ENCODE measurements at places on chromosomes 3 and 15.

- no peak for DNase-seq
Observed at GRCh38 chr3:73653877-73654276, 29.1 kb upstream of the PDZRN3 start.

DNA sequence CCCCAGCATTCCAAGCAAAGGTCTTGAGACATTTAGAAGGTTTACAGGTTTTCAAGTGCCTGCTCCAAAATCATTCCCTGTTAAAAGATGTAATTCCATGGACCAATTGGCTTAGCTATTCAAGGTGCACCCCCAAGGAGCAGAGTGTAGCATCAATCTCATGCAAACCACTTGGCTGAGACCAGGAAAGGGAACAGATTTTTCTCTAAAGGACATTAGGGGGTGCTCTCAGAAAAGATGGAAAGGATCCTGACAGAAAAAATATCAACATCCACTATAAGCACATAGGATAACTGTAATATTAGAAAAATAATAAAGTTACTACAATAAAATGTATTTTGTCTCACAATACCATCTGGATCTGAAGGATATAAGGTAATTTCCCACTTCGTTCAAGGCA, 328.0 kb upstream of the CDIN1 start:
- DNase-seq = no peak

- no peak for DNase-seq
Observed at GRCh38 chr3:110139048-110139447, 801.7 kb upstream of the DPPA4 start.

GRCh38 chr3:172211123-172211522, 171.7 kb downstream of the FNDC3B start:
- no peak for DNase-seq

GRCh38 chr15:57534281-57534680, 57.4 kb upstream of the MYZAP start:
- DNase-seq = no peak

DNA sequence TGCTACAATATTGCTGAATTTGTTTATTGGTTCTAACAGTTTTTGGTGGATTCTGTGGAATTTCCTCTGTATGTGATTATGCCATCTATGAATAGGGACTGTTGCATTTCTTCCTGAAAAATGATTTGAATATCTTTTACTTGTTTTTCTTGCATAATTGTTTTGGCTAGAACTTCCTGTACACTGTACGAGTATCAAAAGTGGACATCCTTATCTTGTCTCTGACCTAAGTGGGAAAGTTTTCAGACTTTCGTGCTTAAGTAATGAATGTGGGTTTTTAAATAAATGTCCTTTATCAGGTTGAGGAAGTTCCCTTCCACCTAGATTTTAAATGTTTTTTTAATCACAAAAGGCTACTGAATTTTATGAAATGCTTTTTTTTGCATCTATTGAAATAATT, 203.8 kb upstream of the ATP10A start:
- DNase-seq = no peak

- DNase-seq = no peak
Observed at GRCh38 chr15:89455535-89455934, 40.8 kb downstream of the RHCG start.

GRCh38 chr3:150341891-150342290, 66.2 kb upstream of the TSC22D2 start:
- DNase-seq = no peak

DNA sequence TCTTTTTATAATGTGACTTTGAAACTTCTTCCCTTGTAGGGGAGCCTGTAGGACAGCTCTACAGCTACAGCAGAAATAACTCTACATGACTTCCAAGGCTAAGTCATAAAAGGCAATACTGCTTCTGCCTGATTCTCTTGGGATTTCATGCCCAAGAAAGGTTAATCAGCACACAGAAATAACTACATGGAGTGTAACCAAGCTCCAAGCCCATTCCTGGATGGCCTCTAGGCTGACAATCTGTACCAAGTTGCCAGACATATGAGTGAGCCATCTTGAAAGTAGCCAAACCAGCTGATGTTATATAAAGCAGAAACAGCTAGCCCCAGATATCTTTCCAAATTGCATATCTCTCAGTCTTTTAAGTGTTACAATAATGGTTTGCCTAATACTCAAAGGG, 75.8 kb upstream of the OSTN start:
- no peak for DNase-seq

DNA sequence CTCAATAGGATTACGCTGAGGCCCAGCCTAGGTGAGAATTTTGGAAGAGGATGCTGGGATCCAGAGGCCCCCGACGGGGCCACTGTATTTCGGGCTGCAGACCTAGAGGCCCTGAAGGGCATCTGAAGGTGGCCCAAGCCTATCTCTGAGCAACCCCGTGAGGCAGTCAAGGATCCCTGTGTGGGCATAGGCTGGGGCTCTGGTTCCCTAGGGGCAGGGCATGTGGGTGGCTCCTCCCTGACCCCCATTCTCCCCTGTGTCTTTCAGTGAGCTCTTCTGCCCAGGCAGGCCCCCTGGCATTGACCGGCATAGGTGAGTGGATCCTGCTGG, 216.0 kb downstream of the SNRPN start:
- no peak for DNase-seq

DNA sequence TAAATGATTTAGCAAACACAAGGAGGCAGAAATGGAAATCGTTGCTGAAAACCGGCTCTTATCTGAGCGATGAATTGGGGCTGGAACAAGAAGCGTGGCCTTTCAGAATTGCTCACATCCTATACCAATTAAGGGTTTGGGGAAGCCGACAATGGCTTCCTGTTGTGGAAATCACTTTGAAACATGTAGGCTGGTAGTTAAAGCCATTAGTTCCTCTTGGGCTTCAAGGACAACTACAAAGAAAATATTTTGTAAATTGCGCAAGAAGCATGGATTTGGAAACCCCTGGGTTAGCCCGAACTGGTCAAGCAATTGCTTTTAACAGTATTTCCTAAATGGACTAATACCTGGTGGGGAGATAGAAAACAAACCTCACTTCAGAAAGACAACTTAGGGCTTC, 182.4 kb downstream of the ADAMTS9 start:
- DNase-seq = no peak

- no peak for DNase-seq
Observed at GRCh38 chr3:5039585-5039984, 60.3 kb downstream of the BHLHE40 start.

DNA sequence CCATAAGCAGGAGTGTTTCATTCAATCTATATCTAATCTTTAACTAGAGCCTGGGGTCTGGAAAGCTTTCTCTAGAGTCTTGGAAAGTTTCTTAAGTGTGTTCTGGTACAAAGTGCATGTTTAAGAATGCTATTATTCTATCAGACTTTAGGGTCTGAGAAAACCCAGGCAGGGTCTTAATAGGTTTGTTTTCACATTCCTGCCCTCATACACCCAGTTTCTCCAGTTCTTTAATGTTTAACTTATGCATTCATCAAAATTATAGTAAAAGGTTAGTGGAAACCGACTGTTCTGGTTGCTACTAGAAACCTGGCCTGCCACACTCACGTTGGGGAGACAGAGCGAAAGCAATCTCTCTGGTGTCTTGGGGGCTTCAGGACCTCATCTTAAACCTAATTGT, 102.9 kb upstream of the WDR72 start:
- no peak for DNase-seq

DNA sequence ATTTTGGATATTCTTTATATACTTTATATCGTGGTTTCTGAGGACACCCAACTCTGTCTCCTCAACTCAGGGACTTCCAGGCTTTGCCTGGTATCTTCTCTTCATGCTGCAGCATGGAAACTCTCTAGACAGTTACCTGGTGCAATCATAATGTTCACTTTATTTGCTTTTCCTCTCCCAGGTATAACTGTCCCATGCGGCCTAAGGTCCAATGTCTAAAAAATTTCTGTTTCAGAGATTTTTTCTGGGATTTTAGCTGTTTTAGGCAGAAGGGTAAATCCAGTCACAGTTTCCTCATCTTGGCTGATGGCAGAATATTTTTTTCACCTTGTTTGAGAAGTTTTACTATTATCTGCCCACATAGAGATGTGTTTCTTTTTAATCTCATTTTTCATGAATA, 139.9 kb upstream of the KCNMB2 start:
- no peak for DNase-seq

All from CD4-positive, alpha-beta T cell treated with Interferon gamma for 1 hour (primary cell).